Ovary (tissue), 10 donors: ENCODE measurements at places on chromosomes 2 and 18. TPM values are rescaled to one million over a fixed set of nuclear protein-coding genes. Genes with fewer than 3 reads are reported as not detected.

RETSAT gene
- 25.7 TPM for total RNA-seq

SPATA3 gene
- total RNA-seq: not detected

DNA sequence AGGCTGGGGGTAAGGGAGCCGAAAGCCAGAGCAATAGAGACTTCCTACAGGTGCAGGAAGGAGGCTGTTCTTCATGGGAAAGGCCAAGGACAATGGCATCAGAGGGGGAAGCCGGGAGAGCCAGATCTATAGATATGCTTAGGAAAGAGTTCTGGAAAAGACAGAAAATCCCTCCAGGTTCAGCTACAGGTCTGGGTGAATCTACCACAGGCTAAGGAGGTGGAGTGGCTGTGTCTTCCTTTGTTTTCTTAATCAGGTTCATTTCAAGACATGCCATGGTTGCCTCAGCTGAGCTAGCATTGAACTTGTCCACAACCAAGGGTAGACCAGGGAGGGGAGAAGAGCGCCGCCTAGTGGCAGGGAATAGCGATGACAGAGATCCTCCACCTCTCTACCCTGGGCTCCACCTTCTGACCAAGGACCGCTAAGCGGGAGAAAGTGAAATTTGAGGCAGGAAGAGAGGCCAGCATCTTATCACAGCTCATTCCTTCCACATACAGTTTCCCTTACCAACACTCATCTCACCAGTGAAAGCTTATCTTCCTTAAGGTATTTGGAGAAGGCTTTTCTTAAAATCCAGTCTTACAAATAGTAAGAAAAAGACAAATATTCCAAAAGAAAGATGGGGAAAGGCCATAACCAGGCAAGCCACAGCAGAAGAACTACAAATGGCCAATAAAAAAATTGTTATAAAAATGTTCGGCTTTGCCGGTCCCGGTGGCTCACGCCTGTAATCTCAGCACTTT lies 74.2 kb downstream of the VIT start:
- H3K27me3 ChIP-seq: no peaks in the 10 kb centered on the region
- no peaks in the 10 kb centered on the region for H3K36me3 ChIP-seq
- H3K4me1 ChIP-seq: no peaks in the 10 kb centered on the region

GRCh38 chr2:136874258-136874657 lies 108.9 kb downstream of the THSD7B start:
- H3K4me1 ChIP-seq: no peaks in the 10 kb centered on the region
- no peak for DNase-seq
- H3K27ac ChIP-seq: no peak overlapping the region

GRCh38 chr2:112701052-112701451 lies 19.8 kb upstream of the NT5DC4 start:
- H3K27me3 ChIP-seq: no peaks in the 10 kb centered on the region
- H3K36me3 ChIP-seq: no peaks in the 10 kb centered on the region
- no peaks in the 10 kb centered on the region for H3K4me1 ChIP-seq
- no peak overlapping the region for H3K27ac ChIP-seq

- no peak overlapping the region for H3K27ac ChIP-seq
- H3K36me3 ChIP-seq: no peaks in the 10 kb centered on the region
- DNase-seq: no peak
Observed at GRCh38 chr18:13284330-13285027, 65.9 kb downstream of the LDLRAD4 start.

EVA1A gene
- total RNA-seq: 1.2 TPM

DPP4 gene
- 5.9 TPM for total RNA-seq

GRCh38 chr2:36711741-36712314 lies 15.3 kb downstream of the VIT start:
- DNase-seq: no peak
- no peaks in the 10 kb centered on the region for H3K27me3 ChIP-seq
- no peaks in the 10 kb centered on the region for H3K36me3 ChIP-seq
- H3K4me1 ChIP-seq: no peaks in the 10 kb centered on the region

DNA sequence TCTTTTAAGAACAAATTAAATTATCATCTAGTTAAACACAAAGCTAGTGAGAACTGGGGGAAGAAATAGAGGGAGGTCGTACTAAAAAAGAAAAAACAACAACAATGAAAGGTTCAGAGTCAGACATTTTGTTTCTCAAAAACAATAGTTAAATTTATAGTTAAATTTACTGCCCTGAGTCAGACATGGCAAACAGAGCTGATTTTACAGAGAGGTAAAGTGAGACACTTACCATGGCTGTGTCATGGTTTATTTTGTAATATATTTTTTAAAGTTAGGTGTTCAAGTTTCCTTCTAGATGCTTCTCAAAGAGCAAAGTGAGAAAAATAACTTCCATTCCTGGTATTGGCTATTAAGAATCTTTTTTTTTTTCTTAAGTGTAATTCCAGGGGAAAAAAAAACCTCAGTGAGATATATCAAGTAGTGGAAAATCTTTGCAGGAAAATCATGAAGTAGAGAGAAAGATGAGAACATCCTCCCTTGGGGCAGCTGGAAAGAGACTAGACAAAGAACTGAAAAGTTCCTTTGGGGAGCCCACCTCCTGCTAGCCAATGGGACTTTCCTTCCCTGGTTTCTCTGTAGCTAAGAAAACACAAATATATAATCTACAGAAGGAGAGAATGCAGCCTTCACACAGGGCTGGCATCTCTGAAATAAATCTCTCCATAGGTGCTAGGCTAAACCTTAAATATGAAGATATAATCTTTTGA lies 12.3 kb downstream of the KLF7 start:
- DNase-seq: no peak
- no peaks in the 10 kb centered on the region for H3K27me3 ChIP-seq
- H3K36me3 ChIP-seq: no peaks in the 10 kb centered on the region
- H3K4me3 ChIP-seq: no peak overlapping the region

- H3K4me3 ChIP-seq: no peak overlapping the region
- H3K27ac ChIP-seq: no peak overlapping the region
- DNase-seq: no peak
- H3K4me1 ChIP-seq: no peaks in the 10 kb centered on the region
- H3K36me3 ChIP-seq: no peaks in the 10 kb centered on the region
Observed at GRCh38 chr2:48238381-48238780, 291.6 kb upstream of the STON1 start.

DNA sequence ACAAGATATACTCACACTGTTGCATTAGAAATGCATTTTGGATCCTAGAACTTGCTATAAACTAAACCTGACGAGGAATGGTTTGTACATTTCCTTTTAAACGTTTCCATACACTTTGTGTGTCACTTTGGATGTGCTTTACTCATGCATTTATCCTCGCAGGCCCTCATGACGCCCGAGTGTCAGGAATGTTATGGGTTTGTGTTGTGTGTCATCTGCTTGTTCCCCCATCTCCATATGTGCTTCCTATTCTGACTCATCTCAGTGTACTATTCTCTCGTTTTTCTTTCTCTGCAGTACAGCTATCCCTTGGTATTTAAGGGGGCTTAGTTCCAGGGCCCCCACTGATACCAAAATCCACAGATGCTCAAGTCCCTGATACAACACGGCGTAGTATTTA lies 121.5 kb upstream of the RASGRP3 start:
- no peaks in the 10 kb centered on the region for H3K27me3 ChIP-seq
- H3K4me1 ChIP-seq: no peaks in the 10 kb centered on the region
- no peak overlapping the region for H3K27ac ChIP-seq
- no peak overlapping the region for H3K4me3 ChIP-seq

DNA sequence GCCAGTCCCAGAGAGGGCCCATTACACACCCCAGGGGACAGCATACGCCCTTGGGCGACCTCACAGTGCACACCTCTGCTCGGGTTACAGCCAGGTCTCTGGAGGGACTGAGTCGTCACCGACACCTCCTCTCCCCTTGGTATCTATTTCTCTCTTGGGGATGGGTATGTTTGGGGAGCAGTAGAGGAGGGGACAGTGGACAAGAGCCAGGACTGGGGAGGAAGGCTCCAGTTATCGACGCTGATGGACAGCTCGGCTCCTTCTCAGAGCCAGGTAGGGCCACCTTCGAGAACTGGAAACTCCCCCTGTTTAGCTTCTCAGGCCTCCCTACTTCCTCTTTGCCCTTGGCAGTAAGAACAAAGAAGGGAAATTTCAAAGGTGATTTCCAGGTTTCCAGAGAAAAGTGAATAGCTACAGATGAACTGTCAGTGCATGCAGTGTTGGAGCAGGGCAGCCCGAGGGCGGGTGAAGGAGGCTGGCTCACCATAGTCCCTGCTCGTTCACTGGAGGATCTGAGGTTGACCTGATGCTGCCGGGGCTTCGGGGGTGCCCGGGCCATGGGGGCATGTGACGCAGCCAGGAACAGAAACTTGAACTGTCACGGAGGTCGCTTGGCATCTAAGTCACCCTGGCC lies 4.4 kb upstream of the SEMA4C start:
- no peak overlapping the region for H3K27ac ChIP-seq
- peaks cover 5% of the 10 kb centered on the region for H3K4me1 ChIP-seq
- DNase-seq: no peak
- no peaks in the 10 kb centered on the region for H3K36me3 ChIP-seq
- no peak overlapping the region for H3K4me3 ChIP-seq
- H3K27me3 ChIP-seq: no peaks in the 10 kb centered on the region

- no peak for DNase-seq
- H3K4me3 ChIP-seq: no peak overlapping the region
- H3K4me1 ChIP-seq: no peaks in the 10 kb centered on the region
- no peak overlapping the region for H3K27ac ChIP-seq
Observed at GRCh38 chr2:170365686-170366085, 187.7 kb downstream of the MYO3B start.

ZNF519 gene
- 13.1 TPM for total RNA-seq

SOCS6 gene
- total RNA-seq: 17.7 TPM
